ENCODE measurements at places on chromosomes 7 and 10.

GRCh38 chr10:102869258-102870198 is at the start of gene AS3MT:
TSS of gene AS3MT (plus strand) at chr10:102869470. CDS start at chr10:102869593, 123 bp downstream.
- DNase-seq, result peak; percentile 37

- no peak for DNase-seq
Observed at GRCh38 chr7:1975179-1975578, 257.6 kb downstream of the MAD1L1 start.

- no peak for DNase-seq
Observed at GRCh38 chr7:101813402-101814019, 3.9 kb upstream of the CUX1 start.

- DNase-seq, result no peak
Observed at GRCh38 chr10:129894698-129895097, 69.4 kb downstream of the EBF3 start.

- DNase-seq, result no peak
Observed at GRCh38 chr10:88226071-88226659, 357.0 kb downstream of the RNLS start.

- DNase-seq, result no peak
Observed at GRCh38 chr10:63522277-63522687, 1.1 kb downstream of the REEP3 start.

DNA sequence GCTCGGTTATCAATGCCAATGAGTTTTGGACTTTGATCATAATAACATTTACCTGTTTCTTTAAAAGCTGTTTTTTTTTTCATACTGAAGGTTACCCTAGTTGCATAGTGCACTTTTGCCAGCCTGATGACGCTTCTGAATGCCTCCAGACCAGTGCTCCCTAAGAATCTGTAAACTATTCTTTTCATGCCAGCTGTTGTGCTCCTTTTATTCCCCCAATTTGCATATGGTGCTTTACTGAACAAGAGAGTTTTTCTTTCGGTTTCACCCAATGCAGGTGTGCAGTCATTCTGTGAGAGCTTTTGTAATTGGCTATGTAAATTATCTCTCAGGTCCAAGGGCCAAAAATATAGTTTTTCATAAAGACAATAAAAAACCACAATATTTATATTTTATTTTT is 48.1 kb upstream of the GLCCI1 start:
- no peak for DNase-seq

GRCh38 chr7:114081606-114082425 is 163.0 kb upstream of the PPP1R3A start:
- no peak for DNase-seq

DNA sequence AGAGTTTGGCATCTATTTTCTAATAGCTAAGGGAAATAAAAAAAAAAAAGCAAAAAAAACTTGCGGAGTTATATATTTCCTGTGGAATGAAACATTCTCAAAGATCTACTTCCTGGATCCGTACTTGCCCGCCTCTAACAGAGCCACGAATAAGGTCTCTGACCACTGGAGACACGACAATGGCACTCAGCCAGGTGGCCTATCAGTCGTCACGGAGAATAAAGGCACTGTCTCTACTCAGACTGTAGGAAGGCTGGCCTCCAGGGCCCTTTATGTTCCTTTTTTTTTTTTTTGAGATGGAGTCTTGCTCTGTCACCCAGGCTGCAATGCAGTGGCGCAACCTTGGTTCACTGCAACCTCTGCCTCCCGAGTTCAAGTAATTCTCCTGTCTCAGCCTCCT is 58.7 kb downstream of the RGS10 start:
- no peak for DNase-seq

GRCh38 chr7:116672596-116673456 is 830 bp downstream of the MET start:
- DNase-seq, result no peak

GRCh38 chr7:33792547-33793105 is 112.7 kb upstream of the BMPER start:
- no peak for DNase-seq

- no peak for DNase-seq
Observed at GRCh38 chr7:17501441-17502212, 203.2 kb downstream of the AHR start.

DNA sequence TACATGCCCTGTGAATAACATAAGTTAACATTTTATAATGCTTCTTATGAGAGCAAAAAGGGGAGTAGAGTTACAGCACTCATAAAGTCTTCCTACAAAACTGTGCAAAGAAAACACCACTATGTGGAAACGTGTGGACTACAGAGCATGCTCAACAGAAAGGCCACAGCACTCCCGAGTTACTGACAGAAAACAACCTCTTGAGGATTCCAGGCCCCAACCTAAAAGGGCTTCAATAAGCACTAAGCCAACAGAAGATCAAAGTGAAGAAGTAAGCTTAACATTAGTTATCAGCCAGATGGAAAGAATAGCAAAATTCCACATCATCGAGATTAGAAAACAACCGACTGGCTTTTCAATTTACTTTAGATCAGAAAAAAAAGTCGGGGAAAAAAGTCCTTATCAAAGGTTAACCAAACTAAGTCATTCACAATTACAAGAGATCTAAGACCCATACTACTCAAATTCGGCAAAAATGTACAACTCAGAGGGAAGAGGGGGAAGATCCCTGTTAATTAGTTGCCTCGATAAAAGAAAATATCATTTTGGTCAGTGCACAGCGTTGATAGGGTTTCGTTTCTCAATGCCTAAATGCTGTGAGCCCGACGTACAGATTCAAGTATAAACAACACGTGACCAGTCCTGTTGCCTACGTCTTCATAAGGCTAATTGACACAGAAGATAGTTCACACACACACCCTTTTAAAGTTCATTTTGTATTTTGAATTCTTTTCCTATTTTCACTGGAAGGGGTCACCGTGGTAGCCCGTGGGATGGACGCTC is 1.4 kb downstream of the KBTBD2 start:
- peak; percentile 29 for DNase-seq

- DNase-seq, result no peak
Observed at GRCh38 chr10:72503241-72503640, 122.6 kb downstream of the MICU1 start.

GRCh38 chr10:77279207-77279606 is 358.4 kb downstream of the KCNMA1 start:
- no peak for DNase-seq

- DNase-seq, result no peak
Observed at GRCh38 chr7:151406051-151406875, 3.6 kb downstream of the WDR86 start.

- no peak for DNase-seq
Observed at GRCh38 chr7:88146616-88147015, 73.2 kb downstream of the SRI start.

GRCh38 chr10:86681047-86681446 is 12.7 kb downstream of the LDB3 start:
- DNase-seq, result no peak

DNA sequence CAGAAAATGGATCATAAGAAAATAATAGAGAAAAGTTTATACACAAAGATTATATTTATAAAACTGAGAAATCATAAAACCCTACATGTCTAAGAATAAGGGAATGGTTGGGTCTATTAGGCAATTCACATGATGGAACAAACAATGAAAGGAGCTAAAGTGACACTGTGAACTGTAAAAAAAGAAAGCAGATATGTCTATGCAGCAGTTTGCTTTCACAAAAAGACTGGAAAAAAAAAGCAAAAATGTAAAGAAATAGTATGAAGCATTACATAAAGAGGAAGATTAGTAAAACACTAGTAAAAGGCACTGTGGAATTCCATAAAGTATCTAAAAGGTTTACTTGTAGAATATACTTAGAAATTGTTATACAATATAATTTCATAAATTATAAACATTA is 95.9 kb downstream of the HBP1 start:
- DNase-seq, result no peak

Data from activated T-cell treated with anti-CD3 and anti-CD28 coated beads, Interleukin-2, amount 50 U/mL, for 48 hours (primary cell).